ENCODE measurements at places on chromosomes 16 and 17.

DNA sequence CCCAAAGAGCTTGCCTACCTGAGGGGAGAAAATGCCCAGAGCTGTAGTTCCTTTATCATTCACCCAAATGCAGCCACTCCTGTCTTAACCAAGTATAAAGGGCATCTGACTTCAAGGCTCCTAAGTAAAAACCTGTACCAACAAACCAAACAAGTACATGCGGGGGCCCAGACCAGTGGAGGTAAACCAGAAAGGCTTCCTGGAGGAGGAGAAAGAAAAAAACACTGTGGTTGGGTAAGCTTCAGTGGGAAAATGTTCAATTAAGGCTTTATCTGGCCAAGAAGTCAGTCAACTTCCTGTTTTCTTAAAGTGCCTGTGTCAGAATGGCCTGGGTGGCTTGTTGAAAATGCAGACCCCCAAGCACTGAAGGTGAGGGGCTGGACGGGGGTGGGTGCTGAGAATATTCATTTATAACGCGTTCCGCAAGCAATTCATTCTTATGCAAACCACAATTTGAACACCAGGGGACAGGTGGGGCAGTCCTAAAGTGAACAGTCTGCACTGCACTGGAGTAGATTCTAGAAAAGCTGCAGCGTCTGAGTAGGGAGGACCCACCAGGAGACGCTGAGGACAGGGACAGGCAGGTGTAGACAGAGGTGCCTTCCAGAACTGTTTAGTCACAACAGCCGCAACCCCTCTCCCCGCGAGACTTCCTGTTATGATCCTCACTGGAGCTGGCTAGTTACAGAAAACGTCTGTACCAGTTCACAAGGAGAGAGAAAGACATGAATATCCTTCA lies 467.1 kb downstream of the SOX9 start:
- DNase-seq: no peak

DNA sequence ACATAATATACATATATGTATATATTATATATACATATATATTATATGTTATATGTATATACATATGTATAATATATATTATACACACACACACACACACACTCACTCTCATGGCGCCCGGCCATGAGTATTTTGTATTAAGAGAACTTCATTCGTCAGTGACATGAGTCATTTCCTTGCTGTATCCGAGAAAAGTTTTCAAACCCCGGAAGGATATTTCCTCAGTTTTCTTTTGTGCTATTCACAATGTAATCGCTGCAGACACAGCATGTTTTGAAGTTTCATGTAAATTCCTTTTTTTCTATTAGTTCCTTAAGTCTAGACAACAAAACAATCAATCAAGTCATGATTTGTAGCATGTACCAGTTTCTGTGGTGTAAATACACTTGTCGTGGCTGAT lies 33.3 kb downstream of the OR1D5 start:
- DNase-seq: no peak

- no peak for DNase-seq
Measured at GRCh38 chr16:78562650-78563049, 463.2 kb downstream of the WWOX start.

DNA sequence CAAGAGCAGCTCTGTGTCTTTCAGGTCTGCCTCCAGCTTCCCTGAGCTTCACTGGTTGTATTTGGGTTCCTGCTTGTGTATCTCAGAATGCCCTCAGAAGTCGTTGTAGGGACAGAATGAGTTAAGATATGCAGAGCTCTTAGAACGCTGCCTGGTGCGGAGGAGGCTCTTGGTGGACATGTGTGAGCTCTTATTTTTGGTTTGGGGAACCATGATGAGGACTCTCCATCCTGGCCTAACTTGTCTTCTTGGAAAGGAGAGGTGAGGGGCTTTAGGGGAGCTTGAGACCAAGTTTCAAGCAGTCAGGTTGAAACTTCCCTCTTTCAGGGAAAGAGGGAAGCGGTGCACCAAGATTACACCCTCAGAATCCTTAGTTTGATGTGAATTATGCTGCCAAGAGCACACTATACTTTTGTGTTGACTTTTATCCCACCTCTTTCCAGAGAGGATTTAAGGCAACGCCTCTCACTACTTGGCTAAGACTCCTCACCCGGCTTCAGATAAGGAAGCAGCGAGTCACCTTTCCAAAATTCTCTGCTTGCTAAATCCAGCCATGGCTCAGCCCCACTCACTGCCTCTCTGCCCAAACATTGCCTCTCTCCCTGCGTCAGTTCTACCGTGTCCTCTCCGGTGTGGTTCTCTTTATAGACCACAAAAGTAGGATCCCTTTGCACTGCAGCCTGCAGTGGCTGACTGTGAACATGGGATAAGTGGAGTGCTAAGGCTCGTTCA lies 12.7 kb downstream of the CDK5RAP3 start:
- no peak for DNase-seq

GRCh38 chr16:58409316-58409973 lies 17.2 kb downstream of the GINS3 start:
- peak; percentile 9 for DNase-seq

All from hippocampal formation (tissue), 2 donors.